ENCODE measurements at places on chromosomes 7 and 10. TPM values are rescaled to one million over a fixed set of nuclear protein-coding genes. Genes with fewer than 3 reads are reported as not detected.

Gene EIF5AL1
- 0.10 TPM for total RNA-seq

DNA sequence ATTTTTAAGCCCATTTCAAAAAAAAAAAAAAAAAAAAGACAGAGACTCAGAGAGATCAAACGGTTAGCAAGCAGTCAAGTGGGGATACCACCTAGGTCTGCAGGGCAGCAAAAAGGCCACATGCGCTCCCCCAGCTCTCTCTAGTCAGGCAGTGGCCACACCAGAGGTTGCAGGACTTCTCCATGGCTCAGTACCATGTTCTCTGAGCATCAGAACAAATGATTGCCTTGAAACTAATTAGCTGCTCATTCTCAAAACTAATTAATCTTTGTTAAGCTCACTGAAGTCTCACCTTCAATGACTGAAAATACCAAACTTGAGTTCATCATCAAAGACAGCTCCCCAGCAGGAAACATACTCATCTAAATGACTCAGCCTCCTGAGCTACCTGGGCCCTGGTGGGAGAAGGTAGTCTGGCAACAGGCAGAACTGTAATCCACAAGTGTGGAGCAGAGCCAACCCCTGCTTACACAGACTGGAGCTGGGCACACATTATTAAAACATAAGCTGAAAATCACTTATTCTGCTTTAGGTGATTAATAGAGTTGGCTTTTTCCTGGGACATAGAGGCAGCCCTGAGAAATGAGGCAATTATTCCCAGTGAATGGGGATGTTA lies 319.6 kb downstream of the GRID1 start:
- H3K36me3 ChIP-seq = no peaks in the 10 kb centered on the region
- H3K27me3 ChIP-seq = no peaks in the 10 kb centered on the region
- no peak overlapping the region for H3K27ac ChIP-seq
- H3K4me1 ChIP-seq = no peaks in the 10 kb centered on the region

- no peak for DNase-seq
- no peaks in the 10 kb centered on the region for H3K27me3 ChIP-seq
- H3K27ac ChIP-seq = no peak overlapping the region
- H3K36me3 ChIP-seq = peaks cover 18% of the 10 kb centered on the region
- H3K4me3 ChIP-seq = no peak overlapping the region
These were observed 15.0 kb downstream of the ANKRD1 start for GRCh38 chr10:90905925-90906324.

Gene CALN1
- total RNA-seq = 0.03 TPM

- no peaks in the 10 kb centered on the region for H3K4me1 ChIP-seq
- no peak overlapping the region for H3K27ac ChIP-seq
- DNase-seq = no peak
- no peaks in the 10 kb centered on the region for H3K27me3 ChIP-seq
- H3K36me3 ChIP-seq = no peaks in the 10 kb centered on the region
These were observed 128.5 kb downstream of the ANKRD7 start for GRCh38 chr7:118352867-118353453.

Gene RAB18
- 118 TPM for total RNA-seq

- no peaks in the 10 kb centered on the region for H3K27me3 ChIP-seq
- no peak overlapping the region for H3K27ac ChIP-seq
- H3K4me3 ChIP-seq = no peak overlapping the region
- DNase-seq = no peak
These were observed 40.3 kb downstream of the NRCAM start for GRCh38 chr7:108415821-108416536.

DNA sequence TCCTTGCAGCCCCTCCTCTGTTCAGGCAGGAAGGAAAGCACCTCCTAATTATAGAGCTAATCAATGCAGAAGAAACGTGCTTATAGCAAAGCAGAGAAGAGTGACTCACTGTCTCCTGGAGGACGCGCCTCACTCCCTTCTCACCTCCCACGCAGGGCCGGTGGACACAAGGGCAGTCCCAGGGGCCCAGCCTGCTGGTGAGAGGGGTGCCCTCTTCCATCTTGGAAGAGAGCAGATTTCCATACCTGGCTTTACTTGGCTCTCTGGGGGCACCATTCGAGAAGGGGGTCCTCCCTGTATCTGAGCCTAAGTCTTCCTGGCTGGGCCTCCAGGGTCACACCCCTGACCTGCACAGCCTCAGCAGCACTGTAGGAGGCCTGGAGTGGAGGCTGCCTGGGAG lies 55.8 kb downstream of the RASGEF1A start:
- DNase-seq = no peak
- H3K27me3 ChIP-seq = no peaks in the 10 kb centered on the region
- H3K4me1 ChIP-seq = peaks cover 4% of the 10 kb centered on the region
- H3K36me3 ChIP-seq = no peaks in the 10 kb centered on the region
- H3K27ac ChIP-seq = no peak overlapping the region

DNA sequence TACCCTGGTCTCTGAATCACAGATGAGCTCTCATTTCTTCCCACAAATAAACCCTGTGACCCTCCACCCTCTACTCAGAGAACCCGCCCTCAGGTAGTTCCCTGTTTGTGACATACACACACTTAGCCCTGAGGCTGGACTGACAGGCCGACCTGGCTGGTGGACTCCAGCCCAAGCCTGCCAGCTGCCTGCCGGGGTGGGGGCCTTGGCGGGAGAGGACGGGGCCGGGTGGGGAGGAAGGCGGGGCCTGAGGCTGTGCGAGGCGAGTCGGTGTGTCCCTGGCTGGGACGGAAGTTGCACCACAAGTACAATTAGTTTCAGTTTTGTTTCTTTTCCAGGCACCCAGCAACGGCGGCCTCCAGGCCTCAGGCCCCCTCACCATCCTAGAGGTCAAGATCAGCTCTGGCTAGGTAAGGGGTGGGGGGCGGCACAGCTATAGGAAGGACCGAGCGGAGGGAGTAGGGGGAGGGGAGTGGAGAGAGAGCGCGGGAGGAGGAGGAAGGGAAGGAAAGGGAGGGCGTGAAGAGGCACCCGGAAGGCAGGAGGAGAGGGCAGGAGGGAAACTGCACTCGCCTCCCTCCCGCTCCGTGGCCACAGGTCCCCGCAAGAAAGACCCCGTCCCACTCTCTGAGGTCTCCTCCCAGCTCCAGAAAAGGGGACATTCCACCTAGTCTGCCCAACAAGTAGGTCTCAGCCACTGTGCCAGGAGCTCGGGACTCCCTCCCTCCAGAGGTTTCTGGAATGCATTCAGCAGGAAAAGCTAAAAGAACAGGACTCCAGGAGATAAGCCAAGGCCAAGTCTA lies at the start of gene TRIM56:
TRIM56 (plus strand) TSS at position 320 of the 803 bp plus-strand sequence. CDS start 1,832 bp downstream, outside the sequence.
- H3K4me3 ChIP-seq = peak within 1 kb of the TSS; percentile 93
- H3K27ac ChIP-seq = peak within 1 kb of the TSS; percentile 87
- DNase-seq = peak; percentile 74
- H3K36me3 ChIP-seq = peaks cover 30% of the 10 kb centered on the region
- H3K4me1 ChIP-seq = peaks cover 11% of the 10 kb centered on the region

- no peak for DNase-seq
- H3K36me3 ChIP-seq = peaks cover 78% of the 10 kb centered on the region
- no peaks in the 10 kb centered on the region for H3K27me3 ChIP-seq
These were observed 38.2 kb downstream of the WDR37 start for GRCh38 chr10:1094112-1095057.

- H3K36me3 ChIP-seq = no peaks in the 10 kb centered on the region
- no peak overlapping the region for H3K27ac ChIP-seq
- no peak overlapping the region for H3K4me3 ChIP-seq
- H3K27me3 ChIP-seq = no peaks in the 10 kb centered on the region
- no peaks in the 10 kb centered on the region for H3K4me1 ChIP-seq
These were observed 42.7 kb upstream of the SMIM30 start for GRCh38 chr7:113161050-113161449.

DNA sequence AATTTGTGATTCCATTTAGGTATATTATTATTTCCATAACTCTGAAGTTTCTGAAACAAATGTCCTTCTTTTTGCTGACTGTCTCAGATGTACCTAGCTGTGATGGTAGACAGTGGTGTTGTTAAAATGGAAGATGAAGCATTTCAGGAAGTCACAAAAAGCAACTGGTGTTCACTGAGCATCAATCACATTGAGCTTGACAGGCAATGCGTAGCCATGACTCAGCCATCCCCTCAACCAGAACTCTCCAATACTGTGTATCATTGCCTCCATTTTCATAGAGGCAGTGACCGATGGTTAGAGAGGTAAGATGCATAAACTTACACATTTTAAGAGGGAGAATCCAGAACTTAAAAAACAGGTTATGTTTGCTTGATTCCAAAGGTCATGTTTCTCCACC lies 434.0 kb downstream of the INHBA start:
- no peak overlapping the region for H3K27ac ChIP-seq
- no peak for DNase-seq
- no peaks in the 10 kb centered on the region for H3K27me3 ChIP-seq
- no peaks in the 10 kb centered on the region for H3K36me3 ChIP-seq
- no peaks in the 10 kb centered on the region for H3K4me1 ChIP-seq

DNA sequence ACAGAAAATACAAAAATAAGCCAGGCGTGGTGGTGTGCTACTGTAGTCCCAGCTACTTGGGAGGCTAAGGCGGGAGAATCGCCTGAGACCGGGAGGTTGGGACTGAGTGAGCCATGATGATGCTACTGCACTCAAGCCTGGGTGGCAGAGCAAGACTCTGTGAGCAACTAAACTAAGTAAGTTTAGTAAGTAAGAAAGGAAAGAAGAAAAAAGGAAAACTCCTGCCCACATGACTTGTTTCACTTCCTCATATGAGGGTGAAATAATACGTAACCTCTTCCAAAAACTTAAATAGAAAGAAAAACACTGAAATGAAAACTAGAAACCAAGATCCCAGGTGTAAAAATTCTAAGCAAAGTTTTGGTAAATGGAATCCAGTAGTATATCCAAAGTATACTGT lies 79.6 kb downstream of the LARP4B start:
- no peak overlapping the region for H3K4me3 ChIP-seq
- H3K36me3 ChIP-seq = peaks cover 30% of the 10 kb centered on the region
- H3K27ac ChIP-seq = no peak overlapping the region
- DNase-seq = no peak

Data from T-cell (primary cell).